Stimulated activated CD4-positive, alpha-beta T cell treated with anti-CD3 and anti-CD28 coated beads, Interleukin-4, amount 100 ng/mL, for 48 hours (primary cell): ENCODE measurements at places on chromosomes 4 and X.

GRCh38 chr4:122959981-122960610 is 37.7 kb upstream of the NUDT6 start:
- no peak for DNase-seq

DNA sequence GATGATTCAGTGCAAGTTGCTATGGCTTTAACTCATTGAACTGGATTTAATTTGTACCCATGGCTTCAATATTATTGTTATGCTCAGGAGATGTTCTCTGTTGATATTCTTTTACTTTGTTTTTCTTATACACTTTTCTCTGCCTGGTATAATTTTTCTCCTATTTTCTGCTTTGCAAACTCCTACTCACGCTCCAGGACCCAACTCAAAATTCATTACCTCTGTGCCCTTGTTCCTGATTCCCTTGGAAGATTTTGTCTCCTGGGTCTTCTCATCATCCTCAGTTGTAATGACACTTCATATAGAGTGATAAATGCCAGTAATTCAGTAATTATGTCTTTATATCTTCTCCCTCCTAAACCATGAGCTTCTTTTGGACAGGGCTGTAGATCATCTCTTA is 259.9 kb upstream of the JADE1 start:
- DNase-seq = no peak

GRCh38 chrX:110327336-110327735 is 9.5 kb upstream of the AMMECR1 start:
- DNase-seq = no peak

- no peak for DNase-seq
Measured at GRCh38 chr4:61992351-61992750, 792.2 kb downstream of the ADGRL3 start.

DNA sequence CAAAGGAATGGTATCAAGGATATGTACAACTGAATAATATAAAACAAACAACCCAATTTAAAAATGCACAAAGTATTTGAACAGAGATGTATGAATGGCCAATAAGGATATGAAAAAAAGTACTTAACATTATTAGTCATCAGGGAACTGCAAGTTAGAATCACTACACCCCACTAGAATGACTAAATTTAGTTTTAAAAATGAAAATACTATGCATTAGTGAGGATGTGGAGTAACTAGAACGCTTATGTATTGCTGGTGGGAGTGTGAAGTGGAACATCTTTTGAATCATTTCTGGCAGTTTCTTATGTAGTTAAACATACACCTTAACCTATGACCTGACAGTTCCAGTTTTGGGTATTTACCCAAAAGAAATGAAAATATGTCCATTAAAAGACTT is 13.0 kb upstream of the SLC16A2 start:
- no peak for DNase-seq

DNA sequence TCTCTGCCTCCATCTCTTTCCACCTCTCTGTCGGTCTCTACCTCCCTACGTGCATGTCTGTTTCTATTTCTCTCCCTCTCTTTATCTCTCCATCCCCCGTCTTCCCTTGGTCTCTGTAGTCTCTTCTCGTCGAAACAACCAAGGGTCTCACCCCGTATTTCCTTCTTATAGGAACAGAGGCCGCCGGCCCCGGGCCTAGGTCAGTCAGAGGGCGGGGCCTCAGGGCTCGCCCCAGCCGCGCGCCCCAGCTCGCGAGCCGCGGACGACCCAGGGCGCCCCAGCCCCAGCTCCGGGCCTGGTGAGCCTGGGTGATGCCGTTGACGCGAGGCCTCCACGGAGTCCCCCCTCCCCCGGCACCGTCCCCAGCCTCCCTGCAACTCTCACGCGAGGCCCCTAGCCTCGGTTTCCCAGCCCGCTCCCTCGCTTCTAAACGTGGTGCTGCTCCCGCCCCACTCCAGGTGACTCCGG is 6.6 kb downstream of the TIMM17B start:
- no peak for DNase-seq

- DNase-seq = no peak
Measured at GRCh38 chrX:144379156-144379555, 495.3 kb downstream of the UBE2NL start.

DNA sequence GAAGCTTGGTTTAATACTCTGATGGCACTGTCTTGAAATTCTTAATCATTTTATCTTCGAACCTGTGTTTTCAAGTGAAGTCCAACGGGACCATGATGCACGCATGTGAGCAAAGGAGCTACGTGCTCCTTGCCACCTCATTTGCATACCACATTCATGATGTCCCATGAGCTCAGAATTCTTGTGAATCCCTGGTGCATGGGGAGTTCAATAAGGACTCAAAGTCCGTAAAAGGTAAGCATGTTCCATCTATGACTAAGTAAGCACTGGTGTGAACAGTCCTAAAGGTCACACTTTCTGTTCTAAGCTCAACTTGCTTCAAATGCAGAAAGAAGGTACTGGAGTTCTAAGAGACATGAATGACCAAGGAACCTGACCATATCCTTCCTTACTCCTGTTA is 13.1 kb upstream of the GPM6B start:
- no peak for DNase-seq

- no peak for DNase-seq
Measured at GRCh38 chrX:133854290-133854689, 131.1 kb downstream of the GPC3 start.

GRCh38 chrX:113580486-113580885 is 739.9 kb upstream of the AMOT start:
- no peak for DNase-seq

GRCh38 chr4:145842224-145842887 is 96.3 kb downstream of the ZNF827 start:
- no peak for DNase-seq

DNA sequence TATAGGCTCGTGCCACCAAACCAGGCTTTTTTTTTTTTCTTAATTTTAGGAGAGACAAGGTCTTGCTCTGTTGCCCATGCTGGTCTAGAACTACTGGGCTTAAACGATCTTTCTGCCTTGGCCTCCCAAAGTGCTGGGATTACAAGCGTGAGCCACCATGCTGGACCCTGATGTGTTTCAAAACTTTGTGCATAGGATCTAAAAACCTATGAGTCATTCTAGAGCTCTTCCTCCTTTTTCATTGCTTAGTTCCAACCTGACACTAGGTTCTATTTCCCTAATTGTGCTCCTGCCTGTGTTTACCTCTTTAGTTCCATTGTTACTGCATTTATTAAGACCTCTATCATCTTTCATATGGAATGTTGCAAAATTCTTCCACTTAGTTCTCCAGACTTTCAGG is 57.3 kb downstream of the HPGD start:
- no peak for DNase-seq

- no peak for DNase-seq
Measured at GRCh38 chr4:123450393-123450792, 53.8 kb downstream of the SPRY1 start.

DNA sequence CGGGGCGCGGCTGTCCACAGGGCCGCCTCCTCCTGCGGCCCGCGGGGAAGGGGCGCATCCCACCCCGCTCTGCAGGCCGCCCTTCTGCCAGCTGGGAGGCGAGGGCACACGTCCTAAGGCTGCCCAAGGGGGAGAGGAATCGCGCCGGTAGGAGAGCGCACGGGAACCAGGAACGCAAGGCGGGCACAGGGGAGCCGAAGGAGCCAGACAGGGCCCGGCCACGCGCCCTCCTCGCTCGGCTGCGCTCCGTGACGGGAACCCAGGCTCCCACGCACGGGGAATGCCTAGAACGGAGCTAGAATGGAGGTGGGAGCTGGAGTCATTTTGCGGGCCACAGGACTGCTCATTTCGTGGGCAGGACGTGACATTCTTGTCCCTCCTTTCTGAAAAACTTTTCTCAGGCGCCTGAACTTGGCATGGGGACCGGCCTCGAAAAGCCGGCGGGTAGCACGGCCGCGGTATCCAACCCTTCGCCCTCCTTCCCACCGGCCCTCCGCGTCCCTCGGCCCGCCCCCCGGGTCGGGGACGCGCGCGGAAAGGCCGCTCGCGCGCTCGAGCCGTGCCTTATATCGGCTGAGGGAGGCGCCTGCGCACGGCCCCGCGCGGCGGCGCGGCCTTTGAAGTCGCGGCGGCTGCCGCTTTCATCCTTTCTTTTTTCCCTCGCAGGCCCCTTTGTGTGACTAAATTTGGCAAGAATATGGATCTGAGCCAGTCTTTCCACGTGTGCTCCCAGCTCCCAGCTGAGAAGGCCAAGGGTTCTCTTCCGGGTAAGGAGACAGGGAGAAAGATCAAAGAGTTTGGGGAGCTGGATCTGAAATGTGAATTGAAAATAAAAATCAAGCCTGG is 4.2 kb upstream of the LEF1 start:
- DNase-seq = peak; percentile 64

DNA sequence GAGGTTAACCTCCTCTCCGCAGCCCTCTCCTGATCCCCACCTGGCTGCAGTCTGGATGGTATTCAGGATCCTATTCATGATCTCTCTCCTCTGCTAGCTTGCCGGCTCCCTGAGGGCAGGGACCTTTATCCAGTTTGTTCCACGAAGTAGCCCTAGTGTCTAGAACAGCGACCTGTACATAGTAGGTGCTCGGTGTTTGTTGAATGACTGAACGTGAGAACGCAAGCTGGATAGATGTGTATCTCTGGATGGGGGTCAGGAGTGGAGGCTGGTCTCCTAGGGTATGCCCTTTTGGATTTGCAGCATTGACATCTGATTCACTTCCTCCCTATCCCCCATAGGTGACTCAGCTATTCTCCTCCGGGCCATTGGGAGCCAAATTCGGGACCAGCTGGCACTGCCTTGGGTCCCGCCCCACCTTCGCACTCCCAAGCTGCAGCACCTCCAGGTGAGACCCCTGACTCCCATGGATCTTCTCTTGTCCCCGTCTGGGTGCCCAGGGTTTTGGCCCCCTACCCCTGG is 7.3 kb downstream of the CCDC22 start:
- DNase-seq = no peak

GRCh38 chr4:11138964-11139363 is 289.7 kb downstream of the HS3ST1 start:
- no peak for DNase-seq

DNA sequence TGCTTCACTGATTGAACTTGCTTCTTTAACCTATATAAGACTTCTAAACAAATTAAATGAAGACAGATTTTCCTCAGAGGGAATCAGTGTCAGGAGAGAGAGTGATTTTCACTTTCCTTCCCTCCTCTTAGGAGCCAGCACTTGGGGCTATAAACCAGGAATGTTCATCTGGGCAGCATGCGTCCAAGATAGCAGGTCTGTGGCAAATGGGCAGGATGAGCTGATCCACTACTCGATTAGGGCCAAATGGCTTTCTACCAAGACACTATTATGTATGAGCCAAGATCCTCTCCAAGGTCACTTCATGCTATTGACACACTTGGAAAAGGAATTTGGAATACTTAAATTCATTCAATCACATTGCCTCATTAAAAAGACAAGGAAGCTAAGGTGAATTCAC is 203.9 kb upstream of the GRID2 start:
- DNase-seq = no peak

DNA sequence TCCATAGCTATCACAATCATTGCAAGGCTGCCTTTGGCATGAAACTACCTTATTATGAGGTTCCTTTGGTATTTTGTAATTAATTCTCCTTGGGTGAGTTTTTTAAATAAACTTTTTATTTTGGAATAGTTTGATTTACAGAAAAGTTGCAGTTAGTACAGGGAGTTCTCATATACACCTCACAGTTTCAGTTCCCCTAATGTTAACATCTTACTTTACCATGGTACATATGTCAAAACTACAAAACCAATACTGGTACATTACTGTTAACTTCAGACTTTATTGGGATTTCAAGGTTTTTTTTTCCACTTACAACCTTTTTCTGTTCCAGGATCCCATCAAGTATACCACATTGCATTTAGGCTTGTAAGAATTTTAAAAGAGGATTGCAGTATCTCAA is 52.0 kb upstream of the RGN start:
- DNase-seq = no peak

- DNase-seq = no peak
Measured at GRCh38 chr4:109043286-109043685, 259.2 kb downstream of the COL25A1 start.

- DNase-seq = no peak
Measured at GRCh38 chr4:105102016-105102415, 44.7 kb upstream of the TET2 start.

DNA sequence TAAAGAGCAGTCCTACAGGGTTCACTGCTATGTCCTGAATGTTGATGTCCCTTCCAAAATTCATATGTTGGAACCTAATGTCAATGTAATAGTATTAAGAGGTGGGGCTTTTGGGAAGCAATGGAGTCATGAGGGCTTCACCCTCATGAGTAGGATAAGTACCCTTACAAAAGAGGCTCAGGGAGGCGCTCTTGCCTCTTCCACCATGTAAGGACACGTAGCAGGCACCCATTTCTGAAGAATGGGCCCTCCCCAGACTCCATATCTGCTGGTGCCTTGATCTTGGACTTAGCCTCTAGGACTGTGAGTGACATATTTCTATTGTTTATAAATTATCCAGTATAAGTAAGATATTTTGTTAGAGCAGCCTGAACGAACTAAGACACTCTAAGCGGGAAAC is 15.8 kb downstream of the MED28 start:
- no peak for DNase-seq

- DNase-seq = no peak
Measured at GRCh38 chr4:174930895-174931294, 12.7 kb downstream of the ADAM29 start.

DNA sequence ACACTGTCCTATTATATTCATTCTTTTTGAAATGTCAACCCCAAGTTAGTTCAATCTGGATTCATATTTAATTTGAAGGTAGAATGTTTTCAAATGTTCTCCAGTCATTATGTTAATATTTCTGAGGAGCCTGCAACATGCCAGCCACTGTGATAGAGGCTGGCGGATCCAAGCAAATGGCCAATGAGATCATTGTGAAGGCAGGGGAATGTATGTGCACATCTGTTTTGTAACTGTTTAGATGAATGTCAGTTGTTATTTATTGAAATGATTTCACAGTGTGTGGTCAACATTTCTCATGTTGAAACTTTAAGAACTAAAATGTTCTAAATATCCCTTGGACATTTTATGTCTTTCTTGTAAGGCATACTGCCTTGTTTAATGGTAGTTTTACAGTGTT is 1.6 kb downstream of the CXCL1 start:
- DNase-seq = no peak

GRCh38 chrX:154019633-154020528 is at the start of gene IRAK1:
TSS of gene IRAK1 (minus strand) at chrX:154019902. CDS start at chrX:154019812, 90 bp downstream.
- peak; percentile 28 for DNase-seq

DNA sequence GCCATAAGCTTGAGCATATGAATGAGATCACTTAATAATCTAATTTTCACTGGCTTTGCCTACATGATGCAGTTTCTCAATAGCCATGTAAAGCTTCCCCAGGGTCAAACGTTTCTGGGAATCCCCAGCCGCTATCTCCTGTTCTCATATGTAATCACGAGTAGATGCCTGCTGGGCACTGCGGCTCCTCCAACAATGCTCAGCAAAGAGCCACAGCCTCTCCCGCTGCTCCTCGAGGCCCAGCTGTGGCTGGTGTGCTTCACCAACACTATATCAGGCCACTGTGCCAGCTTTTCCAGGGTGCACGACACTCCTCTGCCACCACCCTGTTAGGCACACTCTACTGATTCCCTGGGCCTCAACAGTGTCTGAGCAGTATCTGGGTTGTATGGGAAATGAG is 78.3 kb upstream of the RASGEF1B start:
- no peak for DNase-seq

DNA sequence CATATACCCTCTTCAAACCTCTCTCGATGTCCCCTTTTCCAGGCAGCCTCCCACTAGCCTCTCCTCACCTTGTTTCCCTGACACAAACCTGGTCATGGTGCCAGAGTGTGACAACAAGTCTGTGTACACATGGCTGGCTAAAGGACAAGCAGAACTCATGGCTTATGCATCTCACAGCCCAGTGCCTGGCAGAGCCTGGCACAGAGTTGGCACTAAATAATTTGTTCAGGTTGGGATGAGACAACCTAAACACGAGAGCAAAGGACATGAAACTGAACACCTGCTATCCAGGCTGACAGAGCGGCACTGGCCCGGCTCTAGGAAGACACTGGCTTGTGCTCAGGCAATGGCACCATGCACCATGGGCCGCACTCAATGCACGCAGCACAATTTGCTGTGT is 48.2 kb upstream of the FGFBP2 start:
- DNase-seq = no peak
